MCF 10A (cell line): ENCODE measurements at places on chromosomes 16 and 17. TPM values are rescaled to one million over a fixed set of nuclear protein-coding genes. Genes with fewer than 3 reads are reported as not detected.
A peak's percentile ranks its signal among the peaks of the same experiment; 100 is the strongest.

DNA sequence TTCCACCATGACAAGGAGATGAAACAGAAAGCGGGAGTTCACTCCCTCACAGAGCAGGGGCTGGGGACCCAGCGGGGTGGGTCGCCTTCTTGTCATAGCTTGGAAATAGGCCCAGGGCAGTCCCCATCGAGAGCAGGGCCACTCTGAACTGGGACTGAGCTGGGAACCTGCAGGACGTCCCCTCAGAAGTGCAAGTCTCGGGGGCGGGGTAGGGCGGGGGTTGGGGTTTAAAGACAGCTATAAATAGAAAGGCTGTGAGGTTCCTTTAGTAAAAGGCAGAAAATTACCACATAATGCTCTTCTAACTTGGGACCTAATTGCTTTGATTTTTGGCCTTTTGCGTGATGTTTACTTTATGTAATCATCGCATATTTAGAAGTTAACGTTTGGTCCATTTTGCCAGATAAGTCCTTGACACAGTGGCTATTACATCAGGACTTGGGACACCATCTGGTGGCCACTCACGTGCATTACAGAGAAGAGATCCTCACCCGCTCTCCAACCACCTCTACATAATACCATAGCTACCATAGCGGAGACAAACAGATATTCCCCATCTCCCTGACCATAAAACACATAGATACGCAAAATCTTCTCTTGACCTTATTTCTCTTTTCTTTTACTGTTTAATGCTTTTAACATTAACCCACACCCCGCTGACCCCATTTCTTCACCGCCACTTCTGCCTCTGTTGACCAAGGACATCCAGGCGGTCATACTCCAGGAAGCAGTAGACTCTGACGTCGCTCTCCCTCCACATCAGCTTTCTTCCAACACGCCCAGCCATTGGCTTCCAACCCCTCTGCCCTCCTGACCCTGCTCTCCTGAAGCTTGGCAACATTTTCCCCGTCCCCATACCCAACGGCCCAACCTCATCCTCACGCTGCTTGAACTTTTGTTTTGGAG is 27.5 kb upstream of the PIK3R6 start:
- peak; percentile 60 for DNase-seq

DNA sequence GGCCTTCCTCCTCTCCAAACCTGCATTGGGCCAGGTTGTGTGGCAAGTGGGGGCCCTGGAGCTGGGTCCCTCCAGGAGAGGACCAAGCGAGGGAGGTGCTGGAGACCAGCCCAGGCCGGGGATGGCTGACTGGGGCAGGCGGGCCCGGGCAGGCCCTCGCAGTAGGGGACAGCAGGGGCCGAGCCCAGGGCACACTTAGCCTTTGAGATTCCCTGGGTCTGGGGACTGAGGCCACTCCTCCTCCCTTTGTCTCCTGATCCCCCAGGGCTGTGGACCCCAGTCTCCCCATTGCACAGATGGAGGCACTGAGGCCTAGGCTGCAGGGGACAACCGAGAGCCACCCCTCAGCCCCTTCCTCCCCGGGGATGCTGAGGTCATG is 5.2 kb downstream of the FOXJ1 start:
- DNase-seq, result no peak

DNA sequence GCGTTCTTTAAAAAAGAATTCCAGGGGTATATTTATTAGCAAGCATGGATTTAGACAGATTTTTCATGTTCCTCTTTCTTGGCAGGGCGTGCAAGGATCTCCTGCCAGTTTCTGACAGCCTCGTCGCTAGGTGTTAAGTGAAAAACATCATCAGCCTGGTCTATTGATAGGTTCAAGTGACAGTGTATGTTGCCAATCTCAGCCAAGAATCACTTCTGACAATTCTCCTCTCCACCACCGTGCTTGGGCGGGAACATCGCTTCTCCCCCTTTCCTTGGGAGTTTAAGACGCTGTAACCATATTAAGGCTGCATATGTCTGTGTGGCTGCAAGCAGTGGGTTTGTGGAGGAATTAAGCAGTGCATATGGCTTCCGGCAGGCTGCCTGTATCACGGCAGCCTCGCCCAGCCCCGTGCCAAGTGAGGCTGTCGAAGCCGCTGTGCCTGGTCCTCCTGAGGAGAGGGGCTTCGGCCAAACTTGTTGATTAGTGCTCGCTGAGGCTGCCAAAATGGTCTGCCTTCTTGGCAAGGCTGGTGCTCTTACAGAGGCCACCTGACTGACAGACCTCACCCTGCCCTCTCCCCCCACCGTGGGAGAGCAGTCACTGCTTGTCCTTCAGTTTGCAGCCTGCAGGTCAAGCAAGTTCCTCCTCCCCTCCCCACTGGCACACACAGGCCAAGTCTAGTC is 132.2 kb upstream of the MPHOSPH6 start:
- DNase-seq, result no peak

GRCh38 chr16:55989569-55989907 is 114.4 kb upstream of the CES5A start:
- no peak for DNase-seq

GRCh38 chr16:58196898-58197313 is 1.0 kb downstream of the CSNK2A2 start:
- peak; percentile 14 for DNase-seq

ADAD2 gene
- total RNA-seq, result not detected in 2 replicates

- no peak for DNase-seq
Measured at GRCh38 chr17:48198950-48199541, 91.5 kb downstream of the SNX11 start.

DNA sequence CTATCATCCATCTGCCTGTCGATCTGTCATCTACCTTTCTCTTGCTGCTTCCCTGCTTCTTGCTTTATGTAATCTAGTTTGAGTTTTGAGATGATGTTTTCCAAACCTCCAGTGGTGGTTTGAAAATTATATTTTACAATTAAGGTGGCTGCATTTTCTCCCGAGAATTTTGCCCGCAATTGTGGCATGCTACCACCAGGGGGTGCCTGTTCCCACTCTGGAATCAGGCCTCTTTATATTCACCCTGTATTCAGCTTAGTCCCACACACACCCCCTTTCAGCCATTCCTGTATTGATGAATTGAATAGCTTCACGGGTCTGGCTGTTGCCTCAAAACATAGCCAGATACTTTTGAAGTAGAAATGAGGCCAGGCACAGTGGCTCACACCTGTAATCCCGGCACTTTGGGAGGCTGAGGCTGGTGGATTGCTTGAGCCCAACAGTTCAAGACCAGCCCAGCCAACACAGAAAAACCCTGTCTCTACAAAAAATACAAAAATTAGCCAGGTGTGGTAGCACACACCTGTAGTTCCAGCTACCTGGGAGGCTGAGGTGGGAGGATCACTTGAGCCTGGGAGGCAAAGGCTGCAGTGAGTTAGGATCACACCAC is 3.2 kb downstream of the PRSS22 start:
- no peak for DNase-seq

GJD3 gene
- not detected in 2 replicates for total RNA-seq

GRCh38 chr17:42547001-42547461 is 5.7 kb upstream of the HSD17B1 start:
- DNase-seq, result no peak

GRCh38 chr17:58756246-58757161 is 850 bp downstream of the PPM1E start:
- no peak for DNase-seq

KRTAP16-1 gene
- total RNA-seq, result not detected in 2 replicates

- peak; percentile 89 for DNase-seq
Measured at GRCh38 chr16:68921637-68922036, 78.3 kb downstream of the TANGO6 start.

- DNase-seq, result peak; percentile 64
Measured at GRCh38 chr17:79391376-79392233, 219.2 kb downstream of the RBFOX3 start.
